ENCODE measurements at places on chromosomes 2 and 18. TPM values are rescaled to one million over a fixed set of nuclear protein-coding genes. Genes with fewer than 3 reads are reported as not detected.

DNA sequence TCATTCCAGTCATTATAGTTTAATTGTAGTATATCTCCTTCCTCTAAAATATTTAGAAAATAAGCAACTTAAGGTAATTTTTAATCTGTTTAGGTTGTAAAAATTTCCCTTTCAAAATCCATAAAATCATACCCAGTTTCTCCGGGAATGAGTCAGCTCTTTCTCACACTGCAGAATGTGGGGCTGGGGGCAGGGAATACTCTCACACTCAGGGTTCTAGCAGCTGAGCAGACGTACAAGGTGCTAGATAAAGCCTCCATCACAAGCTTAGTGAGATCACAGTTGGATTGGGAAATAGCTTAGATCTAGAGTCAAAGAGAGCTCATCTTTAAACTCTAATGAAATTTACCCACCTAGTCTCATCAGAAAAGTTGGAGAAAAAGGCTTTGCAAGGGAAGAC lies 79.9 kb upstream of the FAM237A start:
- DNase-seq = no peak

GRCh38 chr18:56383349-56383748 lies 255.0 kb downstream of the TXNL1 start:
- no peak for DNase-seq

GRCh38 chr2:72570413-72570812 lies 255.4 kb downstream of the EXOC6B start:
- no peak for DNase-seq

CNGA3 gene
- total RNA-seq = under 0.01 TPM

C18orf54 gene
- 2.1 TPM for total RNA-seq

All from breast epithelium (tissue), 4 donors.